ENCODE measurements at places on chromosomes 2 and 18.

GRCh38 chr2:143083636-143084035 is 45.6 kb upstream of the ARHGAP15 start:
- no peak for DNase-seq

GRCh38 chr2:23824777-23825212 is 102.1 kb downstream of the ATAD2B start:
- peak; percentile 61 for DNase-seq

DNA sequence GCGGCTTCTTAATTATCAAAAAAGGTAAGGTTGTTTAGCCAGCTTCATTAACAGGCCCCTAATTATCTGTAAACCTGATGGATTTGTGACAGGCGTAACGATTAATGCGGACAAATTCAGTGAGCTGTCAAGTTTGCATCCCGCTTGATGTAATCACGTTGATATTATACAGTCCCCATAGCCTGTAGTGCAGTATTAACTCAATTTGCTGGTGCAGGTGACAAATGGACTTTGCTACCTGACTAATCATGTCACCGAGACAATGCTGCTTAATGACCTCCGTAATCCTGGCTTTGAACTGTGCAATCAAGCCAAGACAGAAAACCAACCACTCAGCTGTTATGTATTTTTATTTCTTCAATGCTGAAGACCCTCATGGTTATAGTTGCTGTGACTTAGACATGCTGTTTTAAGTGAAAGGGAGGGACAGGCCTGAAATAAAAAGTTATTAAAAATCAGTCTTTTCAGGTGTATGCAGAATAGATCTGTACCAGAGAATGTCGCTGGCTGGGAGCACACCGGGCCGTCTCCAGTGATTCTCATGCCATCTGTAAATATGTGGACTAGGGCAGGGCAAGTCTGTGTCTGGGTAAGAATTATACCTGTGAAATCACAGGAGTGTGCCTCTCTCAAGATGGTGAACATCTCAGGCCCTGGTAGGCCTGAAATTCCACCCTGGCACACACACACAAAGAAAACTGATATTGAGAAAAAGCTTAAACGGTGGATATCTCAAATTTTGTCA is 4.3 kb downstream of the TSHZ1 start:
- peak; percentile 77 for DNase-seq

- DNase-seq = no peak
These were observed 18.0 kb upstream of the ESPNL start for GRCh38 chr2:238082151-238082550.

DNA sequence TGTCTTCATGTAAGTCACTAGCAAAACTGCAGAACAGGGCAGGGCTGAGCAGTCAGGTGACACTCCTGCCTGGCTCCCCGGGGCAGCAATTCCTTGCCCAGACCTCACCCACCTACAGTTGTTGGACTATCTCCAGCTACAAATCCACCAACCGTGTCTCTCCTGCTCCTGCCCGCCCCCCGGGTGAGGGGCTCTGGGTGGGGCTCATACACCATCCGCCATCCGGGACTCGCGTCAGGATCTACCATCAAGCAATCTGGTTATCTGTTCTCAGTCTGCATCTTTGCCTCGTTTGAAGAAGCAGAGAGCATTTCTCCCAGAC is 13.5 kb upstream of the GLI2 start:
- no peak for DNase-seq

- no peak for DNase-seq
These were observed 10.1 kb downstream of the ABI2 start for GRCh38 chr2:203338322-203338721.

- DNase-seq = peak; percentile 57
These were observed 313.8 kb downstream of the MTX2 start for GRCh38 chr2:176582990-176583481.

DNA sequence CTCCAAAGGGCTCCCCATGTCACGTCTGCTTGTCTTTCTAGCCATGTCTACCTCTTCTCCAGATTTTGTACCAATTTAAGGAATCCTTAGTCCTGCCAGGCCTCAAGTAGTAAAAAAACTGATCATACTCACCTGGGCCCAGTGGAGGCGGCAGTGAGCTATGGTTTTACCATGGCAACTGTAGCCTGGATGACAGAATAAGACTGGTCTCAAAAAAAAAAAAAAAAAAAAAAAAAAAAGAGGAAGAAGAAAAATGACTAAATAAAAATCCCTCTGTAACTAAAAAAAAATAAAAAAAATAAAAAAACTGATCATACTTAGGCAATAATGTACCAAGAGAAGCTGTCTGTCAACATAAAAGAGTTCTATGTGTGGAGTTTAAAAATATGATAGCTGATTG is 221.6 kb downstream of the NR4A2 start:
- DNase-seq = no peak

DNA sequence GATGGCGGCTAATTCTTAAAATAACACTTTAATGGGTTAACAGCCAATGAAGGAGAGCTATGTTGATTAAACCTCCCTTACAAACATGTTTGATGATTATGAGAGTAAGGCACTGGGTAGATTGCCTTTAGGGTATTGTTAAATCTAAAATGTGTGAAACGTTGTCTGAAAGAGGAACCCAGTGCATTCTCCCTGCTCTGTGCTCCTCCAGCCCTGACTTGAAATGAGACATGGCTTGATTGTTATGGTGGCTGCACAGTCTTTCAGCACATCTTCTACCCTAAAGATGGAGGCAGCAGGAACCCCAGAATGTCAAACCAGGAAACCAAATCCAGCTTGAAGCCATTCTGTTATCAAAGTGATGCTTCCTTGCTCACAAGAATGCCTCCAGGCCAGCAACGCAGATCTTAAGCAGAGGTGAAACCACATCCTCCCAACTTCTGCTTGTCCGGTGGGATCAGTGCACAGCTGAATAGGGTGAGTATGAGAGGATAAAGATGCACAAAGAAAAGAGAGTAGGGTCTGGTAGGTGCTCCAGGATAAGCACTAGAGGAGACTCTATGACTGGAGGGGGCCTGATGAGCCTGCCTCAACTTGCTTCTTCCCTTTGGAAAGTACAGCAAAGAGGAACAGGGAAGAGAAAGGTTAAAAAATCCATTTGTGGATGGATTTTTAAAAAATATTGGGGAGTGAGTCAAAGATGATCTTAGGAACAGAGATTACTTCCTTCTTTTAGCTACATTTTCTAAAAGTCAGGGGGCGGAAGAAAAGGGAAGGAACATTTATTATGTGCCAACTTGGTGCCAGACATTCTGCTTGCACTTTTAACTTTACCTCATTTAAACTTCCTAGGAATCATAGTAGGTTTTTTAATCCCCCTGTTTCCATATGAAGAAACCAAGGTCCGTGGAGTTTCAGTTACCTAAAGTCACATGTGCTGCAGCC is 523.0 kb downstream of the TXNL1 start:
- no peak for DNase-seq

- DNase-seq = no peak
These were observed 544.0 kb downstream of the STK39 start for GRCh38 chr2:167703441-167703840.

- no peak for DNase-seq
These were observed 99.0 kb downstream of the EFEMP1 start for GRCh38 chr2:55824551-55825096.

- DNase-seq = peak; percentile 23
These were observed 255.4 kb downstream of the EXOC6B start for GRCh38 chr2:72570413-72570812.

DNA sequence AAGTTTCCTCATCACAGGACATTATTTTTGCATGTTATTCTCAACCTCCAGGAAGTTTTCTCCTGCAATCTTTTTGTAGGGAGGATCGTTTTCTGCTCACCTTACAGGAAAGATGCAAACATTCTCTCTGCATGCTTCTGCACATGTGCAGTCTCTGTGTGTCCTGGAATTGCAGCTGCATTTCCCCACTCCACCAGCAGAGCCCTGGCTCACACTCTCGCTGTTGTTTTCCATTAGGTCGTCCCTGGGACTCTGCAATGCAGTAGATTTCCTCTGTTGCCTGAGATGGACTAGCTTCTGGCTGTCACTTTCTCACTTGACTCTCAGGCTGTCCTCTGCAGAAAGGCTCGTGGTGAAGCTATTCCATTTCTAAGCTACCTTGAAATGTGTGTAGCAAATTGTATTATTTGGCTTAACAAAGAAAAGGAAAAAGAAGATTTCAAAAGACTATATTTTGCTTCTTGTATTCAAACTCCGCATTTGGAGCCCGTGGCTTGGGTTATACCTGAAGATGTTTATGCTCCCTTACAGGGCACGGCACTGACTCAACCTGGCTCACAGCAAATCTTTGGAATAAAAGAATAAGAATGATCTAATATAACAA is 346.7 kb downstream of the RAD51AP2 start:
- peak; percentile 56 for DNase-seq

GRCh38 chr2:8281234-8281633 is 400.6 kb upstream of the ID2 start:
- no peak for DNase-seq

GRCh38 chr2:206776432-206776831 is 11.0 kb downstream of the FASTKD2 start:
- no peak for DNase-seq

- DNase-seq = no peak
These were observed 29.4 kb upstream of the MBP start for GRCh38 chr18:77161961-77162360.
